Testis (tissue), 5 donors: ENCODE measurements at places on chromosomes 5 and 9. TPM values are rescaled to one million over a fixed set of nuclear protein-coding genes. Genes with fewer than 3 reads are reported as not detected.

The ASPN gene
- 0.12 TPM for total RNA-seq

The CCDC180 gene
- total RNA-seq = 52.3 TPM

The TMEM174 gene
- total RNA-seq = not detected

The IFNA13 gene
- 1.9 TPM for total RNA-seq

The ANKRD55 gene
- 6.2 TPM for total RNA-seq

The PGM5 gene
- total RNA-seq = 9.3 TPM

The EMB gene
- 32.4 TPM for total RNA-seq

The FAM78A gene
- total RNA-seq = 30.8 TPM

The CDKN2A gene
- total RNA-seq = 20.4 TPM

The TUSC1 gene
- 38.3 TPM for total RNA-seq

The LCN10 gene
- total RNA-seq = 11.7 TPM

The CYLC2 gene
- 20.5 TPM for total RNA-seq

The PITX1 gene
- 3.0 TPM for total RNA-seq

The SLCO4C1 gene
- total RNA-seq = 0.81 TPM

The RASGEF1C gene
- 8.0 TPM for total RNA-seq

The PPP1R26 gene
- 33.1 TPM for total RNA-seq

The PKD2L2 gene
- total RNA-seq = 2.0 TPM

The IFNK gene
- total RNA-seq = not detected

The KCNIP1 gene
- 14.8 TPM for total RNA-seq

The EQTN gene
- 10.5 TPM for total RNA-seq

The NEUROG1 gene
- total RNA-seq = not detected

The IRX2 gene
- total RNA-seq = 9.1 TPM

The DNAJB5 gene
- total RNA-seq = 44.0 TPM

The RIMOC1 gene
- 20.2 TPM for total RNA-seq

The SIT1 gene
- not detected for total RNA-seq

The BHMT2 gene
- 10.1 TPM for total RNA-seq

The HAPLN1 gene
- not detected for total RNA-seq

The ARHGEF39 gene
- total RNA-seq = 2.2 TPM

The MARCOL gene
- total RNA-seq = not detected

The SIL1 gene
- 86.5 TPM for total RNA-seq

The GRIA1 gene
- total RNA-seq = 0.93 TPM

The FREM1 gene
- total RNA-seq = 4.6 TPM

The RNF180 gene
- total RNA-seq = 25.6 TPM

The SLIT3 gene
- 4.8 TPM for total RNA-seq

The PLPP1 gene
- total RNA-seq = 64.7 TPM

The GNA14 gene
- total RNA-seq = 3.1 TPM

The NIM1K gene
- 0.68 TPM for total RNA-seq

The ADAMTS2 gene
- 13.6 TPM for total RNA-seq

The ANKRD20A1 gene
- 30.2 TPM for total RNA-seq

The ZNF354C gene
- 4.6 TPM for total RNA-seq

The NSUN2 gene
- total RNA-seq = 80.1 TPM

The CDHR2 gene
- total RNA-seq = 60.5 TPM

The ZNF454 gene
- total RNA-seq = 6.8 TPM

The PAIP1 gene
- 103 TPM for total RNA-seq

The SPATA6L gene
- 12.8 TPM for total RNA-seq

The SMIM32 gene
- total RNA-seq = 0.50 TPM

The RFX3 gene
- total RNA-seq = 29.7 TPM

The RANBP3L gene
- total RNA-seq = 26.3 TPM

The SH3TC2 gene
- 136 TPM for total RNA-seq
